ENCODE measurements at places on chromosomes 12 and 14.

DNA sequence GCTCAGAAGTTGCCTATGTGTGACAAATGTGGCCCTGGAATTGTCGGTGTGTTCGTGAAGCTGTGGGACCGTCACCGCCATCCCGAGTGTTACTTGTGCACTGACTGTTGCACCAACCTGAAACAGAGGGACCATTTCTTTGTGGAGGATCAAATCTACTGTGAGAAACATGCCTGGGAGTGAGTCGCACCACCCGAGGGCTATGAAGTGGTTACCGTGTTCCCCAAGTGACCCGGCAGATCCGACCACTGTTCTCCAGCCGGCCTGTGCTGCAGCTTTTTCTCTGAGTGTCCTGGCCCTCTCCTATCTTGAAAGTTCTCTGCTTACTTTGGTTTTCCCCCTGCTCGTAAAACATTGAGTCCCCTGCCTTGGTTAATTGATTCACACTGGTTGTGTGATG lies 65.3 kb downstream of the VCPKMT start:
- DNase-seq: no peak

DNA sequence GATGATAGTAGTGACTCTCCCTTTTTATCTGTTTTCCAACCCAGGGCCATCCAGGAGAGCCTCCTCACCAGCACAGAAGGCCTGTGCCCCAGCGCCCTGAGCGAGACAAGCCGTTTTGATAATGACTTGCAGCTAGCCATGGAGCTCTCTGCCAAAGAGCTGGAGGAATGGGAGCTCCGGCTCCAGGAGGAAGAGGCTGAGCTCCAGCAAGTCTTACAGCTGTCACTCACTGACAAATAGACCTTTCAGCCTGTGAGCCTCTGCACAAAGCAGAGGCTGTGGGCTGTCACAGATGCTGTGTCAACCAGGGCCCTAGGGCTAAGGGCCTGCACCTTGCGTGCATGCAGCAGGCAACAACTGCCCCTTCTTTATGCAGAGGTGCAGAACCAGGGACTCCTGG lies 11.0 kb downstream of the C12orf76 start:
- no peak for DNase-seq

DNA sequence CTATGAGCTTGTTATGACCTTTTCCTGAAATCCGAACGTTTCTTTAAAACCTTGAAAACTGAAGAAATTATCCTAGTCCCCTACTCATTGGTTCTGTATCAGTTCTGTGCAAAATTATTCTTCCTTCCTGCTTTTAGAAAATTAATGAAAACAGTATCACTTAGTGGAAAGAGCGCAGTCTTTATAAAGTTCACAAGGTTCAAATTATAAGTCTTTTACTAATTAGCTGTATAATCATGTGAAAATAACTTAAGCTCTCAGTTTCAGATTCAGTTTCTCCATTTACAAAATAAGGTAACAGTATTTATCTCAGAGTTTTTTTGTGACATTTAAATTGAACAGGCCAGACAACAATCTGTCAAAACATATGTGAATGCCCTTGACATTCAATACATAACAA lies 306.1 kb downstream of the ADAMTS20 start:
- no peak for DNase-seq

GRCh38 chr14:43308421-43309110 lies 1198.5 kb downstream of the FSCB start:
- no peak for DNase-seq

DNA sequence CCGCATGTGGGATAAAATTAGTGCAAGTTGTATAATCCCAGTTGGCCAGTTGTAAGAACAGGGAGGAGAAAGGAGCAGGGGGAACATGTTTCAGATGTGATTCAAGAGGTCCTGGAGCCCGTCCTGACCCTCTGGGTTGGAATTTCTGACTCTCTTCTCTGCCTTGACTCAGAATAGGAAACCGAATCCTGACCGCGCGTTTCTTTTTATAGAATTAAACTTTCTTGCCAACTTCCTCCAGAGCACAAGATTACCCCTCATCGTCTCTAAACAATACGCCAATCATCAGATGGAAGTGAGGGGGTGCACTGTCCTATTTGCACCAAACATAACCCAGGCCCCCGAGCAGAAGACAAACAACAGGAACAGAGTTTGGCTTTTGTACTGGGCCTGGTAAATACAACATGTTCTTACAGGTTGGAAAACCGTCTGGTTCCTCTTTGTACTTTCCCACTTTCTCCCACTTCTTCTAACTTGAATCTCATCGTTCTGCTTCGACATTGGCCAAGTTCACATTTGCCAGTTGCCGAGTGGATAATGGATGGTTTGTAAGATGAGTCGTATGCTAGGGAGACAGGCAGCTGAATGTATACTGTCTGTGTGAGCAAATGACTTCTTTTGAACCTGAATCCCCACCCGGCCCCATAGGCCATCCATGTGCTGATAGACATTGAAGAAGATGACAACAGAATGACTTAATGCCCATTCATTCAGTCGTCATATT lies 42.6 kb upstream of the MED13L start:
- no peak for DNase-seq

DNA sequence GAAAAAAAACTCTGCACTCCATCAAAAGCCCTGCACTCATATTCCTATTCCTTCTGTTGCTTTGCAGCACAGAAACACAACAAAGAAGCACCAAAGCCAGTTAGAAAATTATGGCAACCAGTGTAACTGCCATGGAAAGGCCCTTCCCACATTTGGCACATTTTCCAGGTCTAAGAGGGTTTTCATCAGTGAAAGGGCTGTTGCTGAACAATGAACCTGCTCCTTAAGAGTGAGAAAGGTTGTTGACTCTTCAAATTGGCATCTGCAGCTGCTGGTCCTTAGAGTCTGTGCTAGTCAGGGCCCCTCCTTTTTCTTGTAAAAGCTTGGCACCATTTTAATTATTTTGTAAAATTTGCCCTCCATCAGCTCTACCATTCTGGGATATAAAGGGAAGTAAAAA lies 378.7 kb upstream of the KITLG start:
- DNase-seq: peak; percentile 82

DNA sequence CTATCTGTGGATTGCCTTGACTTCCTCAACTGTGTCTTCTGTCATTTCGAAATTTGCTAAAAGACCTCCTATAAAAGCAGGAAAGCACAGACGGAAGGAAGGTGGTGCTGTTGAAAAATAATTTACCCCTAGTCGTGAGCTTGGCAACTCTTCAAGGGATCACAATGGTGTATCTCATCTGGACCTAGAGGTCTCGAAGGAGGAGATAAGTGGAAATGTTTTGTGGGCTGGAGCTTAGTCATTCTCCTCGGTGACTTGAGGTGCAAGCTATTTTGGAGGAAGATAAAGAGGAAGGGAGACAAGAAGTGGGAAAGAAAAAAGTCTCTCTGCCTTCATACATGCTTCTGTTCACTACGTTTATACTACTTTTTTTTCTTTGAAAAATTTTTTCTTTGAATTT lies 89.9 kb downstream of the FLRT2 start:
- DNase-seq: no peak

GRCh38 chr14:37970696-37971095 lies 237.0 kb upstream of the SSTR1 start:
- DNase-seq: no peak

DNA sequence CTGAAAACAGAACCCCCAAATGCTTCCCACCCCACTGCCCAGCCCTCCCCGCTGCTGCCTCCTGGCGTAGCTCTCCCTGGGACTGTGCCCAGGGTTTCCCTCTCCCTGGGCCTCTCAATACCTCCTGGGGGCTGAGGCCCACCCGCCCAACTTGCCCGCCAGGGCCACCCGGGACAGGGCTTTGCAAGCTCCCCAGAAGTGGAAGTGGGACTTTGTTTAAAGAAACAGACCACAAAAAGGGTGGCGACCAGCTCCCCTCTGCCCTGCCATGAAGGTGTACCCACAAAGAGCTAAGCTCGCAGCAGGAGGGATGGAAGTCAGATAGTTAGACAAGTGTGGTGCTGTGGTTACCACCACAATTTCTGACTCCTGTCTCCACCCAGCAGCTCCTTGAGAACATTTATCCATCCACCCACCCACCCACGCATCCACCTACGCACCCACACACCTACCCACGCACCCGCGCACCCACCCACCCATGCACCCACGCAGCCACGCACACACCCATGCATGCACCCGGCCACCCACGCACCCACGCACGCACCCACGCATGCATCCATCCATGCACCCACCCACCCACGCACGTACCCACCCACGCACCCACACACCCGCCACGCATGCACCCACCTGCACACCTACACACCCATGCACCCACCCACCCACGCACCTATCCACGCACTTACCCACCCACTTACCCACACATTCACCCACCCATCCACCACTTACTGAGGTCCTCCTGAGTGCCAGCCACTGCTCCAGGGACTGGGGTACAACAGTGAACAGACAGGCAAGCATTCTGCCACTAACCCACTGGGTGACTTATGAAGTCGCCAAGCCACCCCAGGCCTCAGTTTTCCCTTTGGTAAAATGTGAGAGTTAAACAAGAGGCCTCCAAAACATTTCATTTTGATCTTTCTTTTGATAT lies 127.3 kb downstream of the SCARB1 start:
- DNase-seq: no peak

GRCh38 chr14:41482861-41483260 lies 123.8 kb upstream of the LRFN5 start:
- no peak for DNase-seq

- no peak for DNase-seq
Observed at GRCh38 chr12:84954415-84954814, 41.8 kb upstream of the SLC6A15 start.

DNA sequence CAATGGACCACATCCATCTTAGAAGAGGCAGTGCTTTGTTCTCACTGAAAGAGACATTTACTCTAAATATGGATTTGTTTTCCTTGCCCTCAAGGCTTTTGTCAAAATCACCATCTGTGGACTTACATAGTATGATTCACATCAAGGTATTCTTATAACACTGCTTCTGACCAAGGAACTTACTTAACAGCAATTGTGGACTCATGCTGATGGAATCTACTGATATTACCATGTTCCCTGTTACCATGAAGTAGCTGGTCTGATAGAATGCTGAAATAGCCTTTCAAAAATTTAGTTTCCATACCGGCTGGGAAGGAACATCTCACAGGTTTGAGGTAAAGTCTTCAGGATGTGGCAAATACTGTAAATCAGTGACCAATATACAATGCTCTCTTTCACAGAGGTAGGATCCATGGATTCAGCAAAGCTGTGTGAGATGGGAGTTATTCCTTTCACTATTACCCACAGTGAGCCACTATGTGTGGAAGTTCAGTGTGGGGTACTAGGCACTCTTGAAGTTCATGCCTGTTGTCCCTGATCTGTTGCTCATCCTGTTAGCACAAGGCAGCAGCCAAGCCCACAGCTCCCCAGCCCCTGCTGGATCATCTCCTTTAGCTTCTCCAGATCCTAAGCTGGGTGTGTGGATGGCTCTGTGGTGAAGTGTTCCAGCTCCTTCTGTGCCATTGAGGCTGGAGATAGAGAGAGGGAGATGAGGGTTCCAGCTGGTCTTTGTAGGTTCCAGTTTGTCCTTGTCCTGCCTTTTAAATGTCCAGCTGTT lies 126.4 kb downstream of the ATP23 start:
- DNase-seq: no peak

GRCh38 chr12:114895827-114896226 lies 211.9 kb upstream of the TBX3 start:
- DNase-seq: no peak

DNA sequence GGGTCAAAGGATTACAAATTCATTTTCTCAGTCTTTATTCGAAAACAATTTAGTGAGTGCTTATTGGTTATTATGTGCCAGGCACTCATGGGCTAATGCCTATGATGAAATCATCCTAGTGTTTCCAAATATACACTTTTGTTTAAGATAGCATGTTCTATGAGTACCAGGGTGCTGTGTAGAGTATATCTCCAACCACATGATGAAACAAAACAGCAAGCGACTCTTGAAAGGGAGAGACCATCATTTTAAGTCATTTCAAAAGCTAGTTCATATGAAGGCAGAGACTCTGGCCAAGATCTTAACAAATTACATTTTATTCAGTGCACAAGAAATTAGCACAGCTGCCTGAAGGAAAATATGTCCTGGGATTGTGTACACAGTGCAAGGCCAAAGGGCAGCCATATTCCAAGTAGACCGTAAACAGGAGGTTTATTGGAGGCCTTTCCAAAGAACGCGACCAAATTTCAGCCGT lies 204.2 kb downstream of the EFCAB11 start:
- no peak for DNase-seq

DNA sequence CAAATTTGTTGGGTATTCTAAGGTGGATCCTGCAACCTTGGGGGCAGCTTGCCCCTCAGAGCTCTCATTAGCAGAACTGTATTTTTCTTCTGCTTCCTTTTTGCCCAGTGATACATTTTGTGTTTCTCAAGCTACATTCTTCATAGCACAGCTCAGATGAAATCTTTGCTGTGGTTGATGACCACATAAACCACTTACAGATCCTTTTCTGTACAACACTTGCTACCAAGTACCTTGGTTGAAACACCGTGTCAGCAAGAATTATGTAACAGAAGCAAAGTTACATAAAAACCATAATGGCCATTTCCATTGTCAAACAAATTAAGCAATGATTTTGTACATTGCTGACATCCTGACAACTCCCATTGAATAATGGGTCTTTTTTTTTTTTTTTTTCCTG lies 9.7 kb upstream of the PLBD1 start:
- no peak for DNase-seq

GRCh38 chr14:36529062-36529461 lies 9.0 kb upstream of the NKX2-1 start:
- no peak for DNase-seq

GRCh38 chr12:7451756-7452155 lies 7.8 kb upstream of the CD163L1 start:
- DNase-seq: no peak

DNA sequence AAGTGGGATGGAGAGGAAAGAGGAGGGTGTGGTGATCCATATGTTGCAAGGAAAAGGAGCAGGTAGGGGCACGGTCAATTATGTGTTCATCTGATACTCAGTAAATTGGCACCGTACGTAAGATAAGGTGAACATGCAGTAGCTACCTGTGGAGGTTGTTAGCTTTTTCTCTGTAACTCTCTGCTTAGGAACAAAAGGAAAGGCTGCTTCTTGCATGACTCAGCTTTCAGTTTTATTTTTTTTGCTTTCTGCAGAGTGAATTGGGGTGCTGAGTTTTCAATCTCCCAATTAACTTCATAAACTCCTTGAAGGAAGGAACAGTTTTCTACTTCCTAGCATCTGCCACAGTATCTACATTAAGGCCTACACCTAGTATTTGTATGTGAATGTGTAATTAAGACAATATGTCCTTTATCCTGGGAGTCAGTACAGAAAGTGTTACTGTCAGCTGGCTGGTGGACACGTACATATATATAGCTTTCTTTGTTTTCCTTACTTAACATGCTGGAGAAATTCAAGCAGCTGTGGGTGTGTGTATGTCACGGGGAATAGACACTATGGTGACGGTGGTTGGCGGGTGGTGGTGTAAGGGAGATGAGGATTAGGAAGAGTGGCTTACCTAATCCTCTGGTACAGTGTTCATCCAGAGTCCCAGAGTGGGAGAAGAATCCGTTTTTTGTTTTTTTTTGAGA lies 40.1 kb upstream of the WNK1 start:
- no peak for DNase-seq
